Upper lobe of left lung (tissue), 6 donors: ENCODE measurements at places on chromosomes 13 and 19. TPM values are rescaled to one million over a fixed set of nuclear protein-coding genes. Genes with fewer than 3 reads are reported as not detected.

CTU1 gene
- total RNA-seq: 9.5 TPM

DNM2 gene
- total RNA-seq: 314 TPM

EPSTI1 gene
- 16.1 TPM for total RNA-seq

ZSWIM4 gene
- total RNA-seq: 10.1 TPM

EXOC3L2 gene
- total RNA-seq: 3.1 TPM

ZNF814 gene
- total RNA-seq: 10.5 TPM

DNA sequence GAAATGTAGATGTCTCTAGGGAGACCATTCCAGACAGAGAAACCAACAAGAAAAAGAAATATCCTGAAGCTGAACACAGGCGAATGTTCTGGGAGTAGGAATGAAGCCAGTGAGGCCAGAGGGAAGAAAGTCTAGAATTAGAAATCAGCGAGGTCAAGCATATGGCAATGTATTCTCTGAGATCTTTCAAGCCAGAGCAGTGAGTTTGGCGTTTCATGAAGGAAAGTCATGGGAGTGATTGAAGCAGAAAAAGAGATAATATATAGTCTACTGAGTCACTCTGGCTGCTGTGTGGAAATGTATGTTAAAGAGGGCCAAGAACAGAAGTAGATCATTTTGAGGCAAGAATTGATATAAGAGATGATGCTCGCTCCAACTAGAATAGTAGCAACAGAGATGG lies 576.0 kb downstream of the PCDH17 start:
- DNase-seq: no peak

- DNase-seq: no peak
Measured at GRCh38 chr13:71469626-71470025, 397.4 kb downstream of the DACH1 start.

DNA sequence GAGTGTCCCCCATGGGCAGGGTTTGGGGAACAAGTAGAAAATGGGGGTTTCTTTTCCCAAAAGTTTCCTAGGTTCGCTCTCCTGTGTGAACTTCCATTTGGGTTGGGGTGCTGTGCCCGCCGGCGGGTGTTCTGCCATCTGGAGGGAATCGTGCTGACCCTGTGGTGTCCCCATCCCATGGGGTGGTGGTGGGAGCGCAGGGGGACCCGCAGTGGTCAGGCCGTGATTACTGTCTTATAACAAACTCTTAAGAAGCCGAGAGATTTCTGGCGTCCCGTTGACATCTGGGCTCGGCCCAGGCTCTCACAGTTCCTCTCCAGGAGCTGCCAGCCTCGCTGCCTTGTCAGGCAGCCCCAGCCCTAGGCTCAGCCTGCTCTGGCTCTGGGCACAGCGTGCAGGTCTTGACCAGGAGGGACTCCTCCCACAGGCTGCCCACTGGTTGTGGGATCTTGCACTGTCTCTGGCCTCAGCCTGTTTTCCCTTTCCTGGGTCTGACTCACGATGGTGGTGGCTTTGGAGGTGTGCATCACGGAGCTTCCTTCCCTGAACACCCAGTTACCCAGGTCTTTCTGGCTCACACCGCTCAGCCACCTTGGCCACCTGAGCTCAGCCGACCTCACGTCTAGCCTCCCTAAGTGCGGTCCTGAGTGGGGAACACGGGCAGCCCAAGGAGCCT lies 34.5 kb downstream of the PLEKHJ1 start:
- no peak for DNase-seq

- DNase-seq: no peak
Measured at GRCh38 chr19:32743021-32743420, 23.5 kb downstream of the TDRD12 start.
